ENCODE measurements at places on chromosomes 6 and 20. TPM values are rescaled to one million over a fixed set of nuclear protein-coding genes. Genes with fewer than 3 reads are reported as not detected.

The KATNA1 gene
- total RNA-seq = 22.5 TPM

DNA sequence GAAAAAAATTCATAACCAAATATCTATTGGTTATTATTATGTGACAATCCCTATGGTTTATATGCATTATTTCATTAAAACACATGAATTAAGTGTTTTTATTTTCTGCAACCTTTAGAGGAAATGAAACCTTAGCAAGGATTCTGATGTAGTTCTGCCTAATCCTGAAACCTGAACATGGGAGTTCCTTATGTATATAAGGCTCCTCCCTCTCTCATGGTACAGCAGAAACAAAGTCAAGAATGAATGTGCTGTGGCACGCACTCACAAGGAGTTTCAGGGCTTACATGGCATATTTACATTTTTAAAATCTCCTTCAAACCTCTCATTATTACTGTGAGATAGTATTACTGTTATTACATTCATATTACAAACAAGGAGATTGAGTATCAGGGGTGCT, 426.4 kb upstream of the CITED2 start:
- H3K4me1 ChIP-seq = no peaks in the 10 kb centered on the region
- no peak overlapping the region for H3K27ac ChIP-seq
- no peaks in the 10 kb centered on the region for H3K36me3 ChIP-seq
- H3K4me3 ChIP-seq = no peak overlapping the region

- H3K27ac ChIP-seq = peak overlapping the region; percentile 18
- peaks cover 31% of the 10 kb centered on the region for H3K4me1 ChIP-seq
- no peaks in the 10 kb centered on the region for H3K27me3 ChIP-seq
- peaks cover 36% of the 10 kb centered on the region for H3K36me3 ChIP-seq
These were observed 4.6 kb downstream of the NELFCD start for GRCh38 chr20:58985656-58986055.

- no peaks in the 10 kb centered on the region for H3K4me1 ChIP-seq
- no peak for DNase-seq
- H3K4me3 ChIP-seq = no peak overlapping the region
- H3K36me3 ChIP-seq = no peaks in the 10 kb centered on the region
- H3K27ac ChIP-seq = no peak overlapping the region
- H3K27me3 ChIP-seq = no peaks in the 10 kb centered on the region
These were observed 254.2 kb downstream of the ERMARD start for GRCh38 chr6:170005665-170006064.

Measured in sigmoid colon (tissue), 7 donors.